ENCODE measurements at places on chromosomes 7 and 10. TPM values are rescaled to one million over a fixed set of nuclear protein-coding genes. Genes with fewer than 3 reads are reported as not detected.

Gene SH2D4B
- total RNA-seq, result not detected

Gene STEAP1
- total RNA-seq, result 13.6 TPM

Gene SGCE
- 56.0 TPM for total RNA-seq

Gene SLC26A3
- not detected for total RNA-seq

Gene GAD2
- total RNA-seq, result not detected

Gene LRRD1
- not detected for total RNA-seq

Gene C10orf105
- not detected for total RNA-seq

Gene SVOPL
- not detected for total RNA-seq

Gene CFAP58
- total RNA-seq, result 0.36 TPM

Gene PBLD
- total RNA-seq, result 3.5 TPM

Gene CFTR
- not detected for total RNA-seq

Gene HOXA6
- total RNA-seq, result 1.9 TPM

Gene CPA2
- not detected for total RNA-seq

Gene RBP3
- total RNA-seq, result not detected

Gene ADAM22
- 0.06 TPM for total RNA-seq

Gene NPM3
- 110 TPM for total RNA-seq

Gene TMEM236
- total RNA-seq, result 0.09 TPM

Gene SKAP2
- 21.3 TPM for total RNA-seq

Gene CABCOCO1
- not detected for total RNA-seq

Gene OR2A5
- not detected for total RNA-seq

Gene DDC
- 1.2 TPM for total RNA-seq

Gene SPDYE2B
- total RNA-seq, result not detected

Gene MALRD1
- not detected for total RNA-seq

Gene SDK1
- total RNA-seq, result 0.72 TPM

Gene PIK3CG
- not detected for total RNA-seq

Gene PPP1R17
- total RNA-seq, result not detected

Gene TRIM74
- total RNA-seq, result not detected

Gene DNAJB9
- total RNA-seq, result 13.0 TPM

Gene HIBADH
- total RNA-seq, result 42.6 TPM

Gene LRIT2
- not detected for total RNA-seq

Gene GPRIN2
- total RNA-seq, result 24.0 TPM

Gene RAMP3
- total RNA-seq, result not detected

Gene PRSS1
- total RNA-seq, result not detected

Gene SFXN3
- total RNA-seq, result 52.6 TPM

Gene NPY4R
- 57.9 TPM for total RNA-seq

Gene TMUB1
- total RNA-seq, result 55.8 TPM

Gene CPA5
- total RNA-seq, result not detected

Gene CCL24
- total RNA-seq, result not detected

Gene TAS2R5
- total RNA-seq, result 0.65 TPM

Gene PYROXD2
- 4.1 TPM for total RNA-seq

Gene SH3PXD2A
- 1.6 TPM for total RNA-seq

Gene RBM20
- total RNA-seq, result 2.1 TPM

Gene ARMC3
- total RNA-seq, result 0.66 TPM

Gene WIPF3
- 0.62 TPM for total RNA-seq

Gene HTRA1
- 54.3 TPM for total RNA-seq

Gene RASA4B
- 1.7 TPM for total RNA-seq

Gene ZCWPW1
- total RNA-seq, result 0.85 TPM

Gene TFPI2
- total RNA-seq, result 246 TPM
